ENCODE measurements at places on chromosomes 2 and 18.

DNA sequence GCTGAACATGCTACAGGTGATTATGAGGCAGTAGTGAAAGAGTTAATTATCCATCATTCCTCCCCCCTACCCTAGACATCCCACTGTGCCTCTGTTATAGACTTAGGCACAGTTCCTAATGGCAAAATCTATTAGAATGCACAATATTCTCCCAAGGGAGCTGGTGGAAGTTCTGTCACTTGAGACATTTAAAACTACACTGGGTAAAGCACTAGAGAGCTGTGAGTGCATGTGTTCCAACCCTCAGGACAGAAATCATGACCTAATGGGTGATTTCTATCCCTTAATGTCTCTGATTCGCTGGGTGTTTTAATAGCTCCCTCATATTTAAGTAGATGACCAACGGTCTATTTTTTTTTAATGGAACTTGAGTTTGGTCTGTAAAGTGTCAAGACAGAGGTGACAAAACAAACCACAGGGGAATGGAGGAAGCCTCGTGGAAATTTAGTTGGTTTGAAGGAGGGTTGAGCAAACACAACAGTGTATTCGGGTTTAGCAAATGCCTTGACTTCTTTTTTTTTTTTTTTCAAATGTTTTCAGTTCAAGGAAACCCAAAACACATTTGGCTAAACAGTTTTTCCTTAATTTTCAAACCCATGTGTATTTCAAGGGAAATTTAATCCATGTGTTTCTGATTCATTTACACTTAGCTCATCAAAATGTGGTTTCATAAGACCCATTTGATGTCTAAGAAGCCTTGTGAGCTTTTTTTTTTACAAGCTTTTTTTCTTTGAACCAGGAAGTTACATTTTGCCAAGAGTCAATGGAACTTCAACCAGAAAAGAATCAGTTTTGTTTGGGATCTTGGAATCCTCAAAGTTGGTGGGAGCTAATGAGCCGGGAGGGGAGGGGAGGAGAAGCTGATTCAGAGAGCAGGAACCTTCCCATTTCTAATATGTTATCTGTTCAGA lies 665.1 kb upstream of the ZEB2 start:
- DNase-seq: no peak

- DNase-seq: no peak
Observed at GRCh38 chr2:60504049-60504448, 49.4 kb downstream of the BCL11A start.

- DNase-seq: no peak
Observed at GRCh38 chr18:56283316-56283715, 355.1 kb downstream of the TXNL1 start.

- no peak for DNase-seq
Observed at GRCh38 chr2:29755233-29755632, 166.2 kb downstream of the ALK start.

- no peak for DNase-seq
Observed at GRCh38 chr2:185245216-185245615, 493.4 kb upstream of the FSIP2 start.

DNA sequence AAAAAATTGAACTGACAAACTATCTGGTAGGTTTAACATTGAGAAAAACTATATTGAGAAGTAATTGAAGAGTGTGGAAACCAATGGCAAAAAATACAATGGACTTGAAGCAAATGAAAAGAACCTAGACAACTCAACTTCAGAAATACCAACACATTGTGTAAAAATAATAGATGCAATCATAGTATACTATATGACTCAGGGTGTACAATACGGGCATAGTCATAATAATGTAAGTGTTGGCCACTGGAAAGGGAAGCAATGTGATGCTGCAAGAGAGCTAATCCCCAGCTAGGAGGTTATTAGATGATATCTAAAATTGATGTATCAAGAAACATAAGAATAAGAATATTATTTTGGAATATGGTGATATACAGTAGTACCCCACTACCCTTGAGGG lies 45.3 kb downstream of the SMAD7 start:
- no peak for DNase-seq

DNA sequence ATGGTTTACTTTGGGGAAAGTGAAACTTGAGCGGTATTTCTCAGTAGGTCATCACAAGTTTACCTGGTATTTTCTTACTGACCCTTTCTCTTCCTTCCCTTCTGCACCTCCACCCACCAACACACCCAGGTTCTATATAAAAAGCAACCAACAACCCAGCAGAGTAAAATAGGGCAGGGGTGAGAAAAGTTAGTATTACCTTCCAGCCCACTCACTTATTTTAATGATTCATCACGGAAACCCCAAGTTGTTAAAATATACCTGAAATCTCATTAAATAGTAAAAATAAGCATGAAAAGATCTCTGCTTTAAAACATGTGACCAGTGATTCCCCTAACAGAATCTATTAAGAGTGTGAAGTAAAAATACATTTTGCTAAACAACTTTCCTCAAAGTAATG lies 306.1 kb downstream of the ZEB2 start:
- no peak for DNase-seq

DNA sequence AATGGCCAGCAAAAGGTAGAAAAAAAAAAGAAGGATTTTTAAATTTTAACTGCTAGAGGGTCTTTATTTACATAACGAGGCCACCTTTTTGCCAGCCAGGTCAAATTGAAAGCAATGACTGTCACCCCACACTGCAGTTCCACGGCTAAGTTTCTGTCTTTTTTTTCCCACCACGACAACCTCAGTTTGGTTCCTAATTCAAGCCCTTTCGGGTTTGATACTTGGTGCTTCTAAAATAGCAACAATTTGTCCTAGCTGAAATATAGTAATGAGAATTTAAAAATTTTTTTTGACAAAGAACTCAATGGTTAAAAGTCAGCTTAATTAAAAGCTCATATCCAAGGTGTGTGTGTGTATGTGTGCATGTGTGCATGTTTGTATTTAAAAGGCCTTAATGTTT lies 16.4 kb upstream of the NMS start:
- no peak for DNase-seq

DNA sequence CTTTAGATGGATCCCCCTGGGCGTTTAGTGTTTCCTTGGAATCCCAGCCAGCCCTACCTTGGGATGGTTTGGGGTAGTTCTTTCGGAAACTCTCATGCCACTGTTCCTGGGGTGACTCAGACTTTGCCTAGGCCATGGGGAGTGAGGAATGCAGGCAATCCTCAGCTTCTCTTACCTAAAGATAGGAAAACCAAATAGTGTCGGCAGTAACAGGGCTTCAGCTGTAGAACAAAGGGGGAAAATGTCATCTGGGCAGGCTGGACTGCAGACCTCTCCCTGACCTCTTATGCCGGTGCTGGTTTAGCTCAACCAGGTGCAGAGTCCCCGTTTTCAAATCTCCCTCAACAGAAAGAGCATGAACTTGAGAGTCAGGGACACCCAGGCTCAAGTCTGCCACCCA lies 252.1 kb downstream of the TSN start:
- DNase-seq: no peak

DNA sequence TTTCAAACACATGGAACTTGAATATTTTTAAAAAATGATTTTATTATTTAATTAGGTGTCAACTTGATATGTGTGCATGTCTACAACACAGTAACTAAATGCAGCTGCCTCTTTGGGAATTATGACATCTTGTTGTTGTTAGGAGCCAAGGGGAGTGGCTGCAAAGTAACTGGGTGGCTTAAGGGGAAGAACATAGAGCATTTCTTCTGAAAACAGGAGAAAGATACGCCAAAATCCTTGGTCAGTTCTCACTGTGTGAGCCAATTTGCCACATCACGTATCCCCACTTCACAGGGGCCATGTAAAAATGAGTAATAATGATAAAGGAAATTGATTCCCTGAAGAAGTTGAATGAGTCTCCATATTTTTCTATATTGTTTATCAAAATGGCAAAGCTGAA lies 309.8 kb upstream of the COL3A1 start:
- DNase-seq: no peak

DNA sequence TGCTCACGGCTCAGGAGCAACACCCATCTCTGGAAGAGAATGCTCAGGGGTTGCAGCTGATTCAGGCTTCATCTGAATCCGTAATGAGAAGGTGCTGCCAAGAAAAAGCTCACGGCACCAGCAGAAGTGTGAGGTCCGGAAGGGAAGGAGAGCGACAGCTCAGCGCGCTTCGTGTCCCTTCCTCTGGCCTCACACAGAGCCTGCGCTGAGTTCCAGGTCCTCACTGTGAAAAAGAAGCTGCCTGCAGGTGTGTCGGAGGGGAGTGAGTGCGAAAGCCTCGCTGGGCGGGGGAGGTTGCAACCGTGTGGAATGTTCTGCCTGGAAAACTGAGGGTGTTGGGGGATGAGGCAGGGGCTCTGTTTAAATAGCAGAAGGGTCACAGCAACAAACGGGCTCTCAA lies 76.2 kb upstream of the TWIST2 start:
- no peak for DNase-seq

DNA sequence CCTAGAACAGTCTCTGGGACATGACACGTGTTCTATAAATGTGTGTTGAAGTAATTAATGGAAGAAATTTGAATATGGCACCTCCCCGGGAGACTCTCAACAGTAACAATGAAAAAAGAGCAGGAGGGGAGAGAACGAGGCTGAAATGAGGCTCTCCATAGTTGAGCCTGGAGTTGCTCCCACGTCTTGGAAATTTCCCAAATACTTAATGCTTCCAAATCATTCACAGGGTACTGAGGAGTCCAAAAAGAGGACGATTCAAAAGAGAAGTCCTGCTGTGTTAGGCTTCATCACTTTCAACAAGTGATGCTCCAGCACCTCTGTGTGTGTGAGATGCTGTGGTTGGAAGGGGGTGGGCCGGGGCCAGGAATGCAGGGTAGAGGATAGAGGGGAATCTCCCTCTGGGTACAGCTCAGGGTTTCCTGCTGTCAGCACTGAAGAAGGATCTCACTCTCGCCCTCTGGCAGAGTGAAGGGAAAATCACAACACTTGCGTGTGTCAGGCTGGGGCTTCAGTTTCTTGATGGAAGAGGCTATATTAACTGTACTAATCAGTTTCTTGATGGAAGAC lies 18.1 kb upstream of the ZNF407 start:
- DNase-seq: no peak

DNA sequence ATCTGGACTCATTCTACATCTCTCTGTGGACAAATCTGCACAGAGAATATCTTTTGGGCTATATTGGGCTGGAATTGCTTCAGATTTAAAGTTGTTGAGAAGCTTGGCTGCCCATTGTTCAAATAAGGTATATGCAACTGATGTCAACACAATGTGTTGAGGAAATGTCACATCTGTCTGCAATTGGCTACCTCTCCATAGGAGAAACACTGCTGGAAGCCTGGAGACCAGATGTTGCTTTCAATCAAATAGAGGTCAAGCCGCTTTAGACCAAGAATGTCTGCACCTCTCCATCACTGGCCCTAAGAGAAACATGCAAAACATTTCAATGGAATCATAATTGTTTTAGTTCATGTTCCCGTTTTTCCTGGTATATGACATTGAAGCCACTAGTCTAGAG lies 720.2 kb downstream of the SLC4A3 start:
- DNase-seq: no peak

GRCh38 chr2:160362018-160362417 lies 131.6 kb downstream of the RBMS1 start:
- no peak for DNase-seq

DNA sequence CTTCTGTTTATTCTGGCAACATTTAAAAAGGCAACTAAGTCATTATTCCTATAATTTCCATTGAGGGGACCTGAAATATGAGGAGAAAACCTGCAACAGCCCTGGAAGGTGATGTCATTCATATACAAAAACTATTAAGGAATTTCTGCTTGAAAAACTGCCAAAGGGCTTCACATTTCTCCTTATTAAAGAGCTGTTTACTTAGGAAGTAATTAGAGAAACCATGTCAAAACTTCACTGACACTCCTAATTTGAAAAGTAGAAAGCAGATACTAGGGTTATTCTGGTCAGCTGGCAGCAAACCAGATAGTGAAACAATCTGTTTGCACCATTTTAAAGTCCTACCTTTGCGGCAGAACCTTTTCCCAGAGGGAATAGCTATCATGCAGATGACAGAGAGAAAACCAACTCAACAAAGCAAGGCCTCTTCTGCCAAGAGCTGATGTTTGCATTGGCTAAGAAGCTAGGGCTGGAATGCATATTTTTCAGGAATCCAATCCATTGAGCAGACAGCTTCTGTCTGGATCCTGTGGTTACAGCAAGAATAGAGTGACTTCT lies 592.2 kb upstream of the SYT4 start:
- DNase-seq: no peak

- DNase-seq: no peak
Observed at GRCh38 chr2:20494241-20494640, 47.4 kb downstream of the RHOB start.

DNA sequence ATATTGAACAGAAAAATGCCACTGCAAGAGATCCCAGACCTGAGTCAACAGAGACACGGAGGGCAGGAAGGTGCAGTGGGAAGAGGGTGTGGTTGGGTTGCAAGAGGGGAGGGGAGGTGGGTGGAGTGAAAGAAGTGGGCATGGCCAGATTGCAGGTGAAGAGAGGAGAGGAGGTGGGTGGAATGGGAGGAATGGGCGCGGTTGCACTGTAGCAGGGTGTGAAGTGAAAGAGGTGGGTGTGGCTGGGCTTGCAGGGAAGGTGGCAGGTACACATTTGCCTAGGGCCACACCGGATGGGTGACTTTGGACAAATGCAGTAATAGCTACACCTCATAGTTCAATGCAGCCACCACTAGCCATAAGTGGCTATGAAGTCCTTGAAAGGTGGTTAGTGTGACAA lies 71.1 kb downstream of the DOCK10 start:
- no peak for DNase-seq

DNA sequence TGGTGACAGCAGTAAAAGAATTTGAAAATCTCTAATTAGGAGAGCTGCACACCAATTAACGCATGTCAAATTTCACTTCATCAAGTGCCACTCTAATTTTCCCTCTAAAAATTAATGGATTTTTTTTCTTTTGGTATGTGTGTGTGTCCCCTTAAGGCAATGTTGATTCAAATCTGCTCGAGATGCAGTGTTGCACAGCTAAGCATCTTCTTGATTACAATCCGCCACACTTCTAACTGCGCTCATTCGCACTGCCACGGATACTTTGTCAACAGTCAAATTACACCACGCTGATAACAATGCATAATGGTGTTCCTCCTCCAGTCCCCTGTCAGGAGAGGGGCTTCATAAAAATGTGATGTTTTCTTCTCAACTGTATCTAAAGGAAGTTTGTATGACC lies 261.4 kb downstream of the MEIS1 start:
- no peak for DNase-seq

DNA sequence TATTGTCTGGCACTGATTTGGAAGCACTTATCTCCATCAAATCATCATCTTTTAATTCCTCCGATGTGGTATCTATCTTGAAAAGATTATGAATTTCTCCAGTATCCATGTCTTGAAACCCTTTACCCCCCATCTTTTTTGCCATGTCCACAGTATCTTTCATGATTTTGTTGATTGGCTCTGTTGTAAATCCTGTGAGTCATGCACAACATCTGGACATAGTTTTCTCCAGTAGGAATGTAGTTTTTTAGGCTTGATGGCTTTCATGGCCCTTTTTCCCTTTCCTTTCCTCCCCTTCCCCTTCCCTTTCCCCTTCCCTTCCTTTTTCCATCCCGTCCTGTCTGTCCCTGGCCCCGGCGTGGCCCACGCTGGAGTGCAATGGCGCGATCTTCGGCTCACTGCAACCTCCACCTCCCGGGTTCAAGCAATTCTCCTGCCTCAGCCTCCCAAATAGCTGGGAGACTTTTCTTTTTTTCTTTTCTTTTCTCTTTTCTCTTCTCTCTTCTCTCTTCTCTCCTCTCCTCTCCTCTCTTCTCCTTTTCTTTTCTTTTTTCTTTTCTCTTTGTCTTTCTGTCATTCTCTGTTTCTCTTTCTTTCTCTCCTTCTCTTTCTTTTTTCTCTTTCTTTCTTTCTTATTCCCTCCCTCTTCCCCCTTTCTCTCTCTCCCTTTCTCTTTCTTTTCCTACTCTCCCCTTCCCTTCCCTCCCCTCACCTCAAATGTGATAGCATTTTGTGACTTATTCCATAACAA lies 18.4 kb upstream of the ZNF638 start:
- no peak for DNase-seq
